Stimulated activated CD4-positive, alpha-beta T cell treated with anti-CD3 and anti-CD28 coated beads, Interleukin-15, amount 100 ng/mL, for 1 hour (primary cell): ENCODE measurements at places on chromosomes 5 and 9.

GRCh38 chr9:35856206-35856605 lies 14.0 kb downstream of the OR13J1 start:
- no peak for DNase-seq

DNA sequence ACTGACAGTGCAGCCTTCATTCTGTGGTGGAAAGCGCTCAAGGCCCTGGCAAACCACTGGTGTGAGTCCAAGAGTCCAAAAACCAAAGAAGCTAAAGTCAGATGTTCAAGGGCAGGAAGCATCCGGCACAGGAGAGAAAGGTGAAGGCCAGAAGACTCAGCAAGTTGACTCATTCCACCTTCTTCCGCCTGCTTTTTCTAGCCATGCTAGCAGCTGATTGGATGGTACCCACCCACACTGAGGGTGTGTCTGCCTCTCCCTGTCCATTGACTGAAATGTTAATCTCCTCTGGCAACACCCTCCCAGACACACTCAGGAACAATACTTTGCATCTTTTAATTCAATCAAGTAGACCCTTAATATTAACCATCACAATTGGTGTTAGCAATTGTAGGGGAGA lies 296.1 kb downstream of the NDUFS4 start:
- no peak for DNase-seq

GRCh38 chr9:125493881-125494652 lies 212.9 kb downstream of the MAPKAP1 start:
- no peak for DNase-seq

DNA sequence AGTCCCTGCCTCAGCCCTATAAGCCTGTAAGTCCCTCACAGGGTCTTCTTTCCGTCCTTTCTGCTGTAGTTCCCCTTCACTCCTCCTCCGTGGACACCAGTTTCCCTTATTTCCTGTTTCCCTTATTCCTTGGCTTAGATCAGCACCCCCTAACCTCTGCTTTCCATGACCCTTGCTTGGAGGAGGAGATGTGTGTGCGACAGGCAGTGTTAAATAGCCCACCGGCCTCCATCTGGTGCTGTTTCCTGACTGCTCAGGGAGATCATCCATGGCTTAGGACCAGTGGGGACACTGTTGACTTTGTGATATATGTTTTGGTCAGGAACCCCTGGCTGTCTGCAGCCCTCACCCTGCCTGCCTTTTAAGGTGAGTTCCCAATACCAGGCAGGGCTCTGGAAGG lies 34.1 kb upstream of the PSD2 start:
- DNase-seq, result no peak

DNA sequence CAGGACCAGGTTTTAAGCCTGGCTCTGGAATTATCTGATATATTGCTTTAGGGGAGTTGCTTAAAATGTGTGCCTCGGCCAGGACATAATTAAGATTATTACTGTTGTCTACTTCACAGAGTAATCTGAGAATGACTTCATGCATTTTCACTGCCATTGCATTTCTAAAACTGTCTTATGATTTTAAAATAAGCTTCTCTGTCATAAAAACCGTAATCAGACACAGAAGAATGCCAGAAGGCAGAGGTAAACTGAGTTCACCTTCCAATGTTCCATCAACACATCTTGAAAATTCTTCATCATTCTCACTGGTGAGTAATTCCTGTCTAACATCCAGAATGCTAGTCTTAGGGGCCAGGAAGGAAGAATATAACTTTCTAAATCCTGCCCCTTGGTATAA lies 47.1 kb downstream of the ISOC1 start:
- DNase-seq, result no peak

DNA sequence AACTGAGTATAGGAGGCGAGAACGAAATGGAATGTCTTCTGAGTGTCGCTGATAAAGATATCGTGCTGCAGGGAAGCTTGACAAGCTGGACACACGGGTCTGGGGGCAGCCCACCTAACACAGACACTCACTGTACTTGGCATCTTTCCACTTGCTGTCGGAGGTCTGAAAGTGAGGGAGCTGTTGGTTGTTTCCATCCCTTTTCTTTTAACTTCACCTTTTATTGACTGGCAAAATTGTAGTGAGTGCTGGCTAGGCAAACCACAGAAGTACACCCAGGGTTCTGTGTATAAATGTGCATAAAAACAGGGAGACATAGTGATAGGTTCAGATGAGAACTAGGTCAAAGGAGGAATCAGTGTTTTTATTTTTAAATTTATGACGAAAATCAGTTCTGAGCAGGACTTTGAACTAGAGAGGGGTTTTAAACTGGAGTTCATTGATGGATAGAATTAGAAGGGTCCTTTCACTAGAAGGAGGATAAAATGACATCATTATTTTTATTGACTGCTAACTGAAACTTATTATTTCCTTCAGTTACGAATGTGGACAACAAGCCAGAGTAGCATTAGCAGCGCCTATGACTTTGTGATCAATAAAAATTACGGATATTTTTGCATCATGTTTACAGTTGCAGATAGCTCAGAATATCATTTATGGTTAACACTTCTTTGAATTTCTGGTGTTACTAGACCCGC lies 817 bp downstream of the GAPVD1 start:
- no peak for DNase-seq

GRCh38 chr5:75461679-75462078 lies 49.8 kb downstream of the CERT1 start:
- DNase-seq, result no peak

GRCh38 chr5:169651526-169651925 lies 14.5 kb downstream of the DOCK2 start:
- DNase-seq, result no peak

DNA sequence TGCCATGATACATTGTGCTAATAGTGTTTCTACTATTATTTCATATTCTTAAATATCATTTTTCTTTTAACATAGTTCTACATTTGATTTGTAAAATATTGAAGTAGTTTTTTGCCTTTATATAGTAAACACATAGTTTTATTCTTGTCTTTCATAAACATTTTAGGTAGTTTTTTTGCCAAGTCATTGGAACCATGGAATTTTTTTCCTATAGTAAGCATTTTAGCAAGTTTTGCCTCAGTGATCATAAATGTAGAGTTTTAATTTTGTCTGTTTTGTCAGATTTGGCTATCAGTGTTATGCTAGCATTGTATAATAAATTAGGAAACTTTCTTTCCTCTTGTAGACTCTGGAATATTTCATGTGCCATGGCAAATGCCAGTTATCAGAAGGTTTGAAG lies 137.1 kb upstream of the LPAR1 start:
- no peak for DNase-seq

- DNase-seq, result no peak
Measured at GRCh38 chr5:127666043-127666716, 17.3 kb downstream of the CTXN3 start.

GRCh38 chr5:178642351-178642909 lies 15.6 kb upstream of the CLK4 start:
- DNase-seq, result no peak

DNA sequence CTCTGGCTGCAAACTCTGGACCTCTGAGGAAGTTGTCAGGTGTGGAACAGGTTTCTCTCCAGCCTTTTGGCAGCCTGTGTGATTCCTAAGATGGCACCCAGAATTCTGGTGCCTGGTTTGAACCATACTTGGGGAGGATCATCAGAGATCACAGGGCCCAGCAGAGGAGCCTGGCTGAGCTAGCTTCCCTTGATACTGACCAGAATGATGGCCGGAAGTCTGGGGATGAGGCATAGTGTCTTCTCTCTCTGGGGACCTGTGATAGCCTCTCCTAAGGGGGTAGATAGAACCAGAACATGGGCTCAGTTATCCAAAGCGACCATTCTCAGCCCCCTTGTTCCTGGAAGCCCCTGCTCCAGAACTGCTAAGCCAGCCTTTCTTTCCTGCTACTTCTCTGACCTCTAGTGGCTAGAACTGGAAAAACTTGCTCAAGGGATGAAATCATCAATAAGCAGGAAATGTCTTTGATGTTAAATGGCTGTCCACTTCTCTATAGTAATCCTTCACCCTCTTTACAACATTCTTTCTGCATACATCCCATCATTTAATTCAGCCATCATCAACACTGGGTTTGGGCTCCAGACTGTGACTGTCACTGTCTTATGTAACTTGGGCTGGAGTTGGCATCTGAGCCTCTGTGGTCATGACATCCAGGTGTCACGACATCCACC lies 55.1 kb downstream of the C9orf152 start:
- DNase-seq, result no peak

GRCh38 chr9:94083384-94083783 lies 880 bp upstream of the PTPDC1 start:
- no peak for DNase-seq

GRCh38 chr5:44189255-44189654 lies 200.0 kb downstream of the FGF10 start:
- DNase-seq, result no peak

- no peak for DNase-seq
Measured at GRCh38 chr9:80797101-80797829, 892.1 kb downstream of the TLE1 start.

DNA sequence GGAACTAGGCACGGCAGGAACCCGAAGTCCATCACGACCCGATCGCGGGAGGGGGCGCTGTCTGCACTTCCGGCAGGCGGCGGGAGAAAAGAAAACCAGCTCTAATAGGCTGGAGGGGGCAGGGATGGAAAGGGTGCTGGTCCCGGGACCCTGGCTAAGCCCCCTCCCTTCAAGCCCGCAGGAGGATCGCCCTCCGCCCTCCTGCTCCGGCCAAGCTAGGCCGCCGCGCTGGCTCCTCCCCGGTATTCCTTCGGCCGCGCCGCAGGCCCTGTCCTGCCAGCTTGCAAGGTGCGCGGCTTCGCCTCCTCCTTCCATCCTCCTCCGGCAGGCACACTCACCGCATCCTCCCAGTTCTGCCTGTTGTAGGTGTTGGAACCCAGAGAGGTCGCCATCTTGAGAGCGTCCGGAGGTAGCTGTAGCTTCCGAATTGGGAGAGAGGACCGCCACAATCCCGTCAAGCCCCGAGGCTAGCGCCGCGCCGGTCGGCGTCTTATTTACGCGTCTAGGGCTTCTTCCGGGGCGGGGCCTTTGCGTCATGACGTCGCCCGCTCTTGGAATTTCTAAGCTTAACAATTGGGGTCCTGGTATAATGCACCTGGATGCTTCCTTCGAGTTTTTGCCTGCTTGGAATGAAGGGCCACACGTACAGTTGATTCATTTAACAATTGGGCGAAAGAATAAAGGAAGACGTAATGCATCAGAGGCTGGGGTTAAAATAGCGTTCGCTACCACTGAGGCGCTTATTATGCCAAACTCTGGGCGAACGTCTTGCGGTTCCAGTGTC lies at the start of gene RBM22:
TSS of gene RBM22 (minus strand) at position 469 of the 784 bp plus-strand sequence. CDS start at position 392, 77 bp downstream.
- peak; percentile 86 for DNase-seq

GRCh38 chr9:34552986-34553385 lies 30.2 kb upstream of the ENHO start:
- no peak for DNase-seq

DNA sequence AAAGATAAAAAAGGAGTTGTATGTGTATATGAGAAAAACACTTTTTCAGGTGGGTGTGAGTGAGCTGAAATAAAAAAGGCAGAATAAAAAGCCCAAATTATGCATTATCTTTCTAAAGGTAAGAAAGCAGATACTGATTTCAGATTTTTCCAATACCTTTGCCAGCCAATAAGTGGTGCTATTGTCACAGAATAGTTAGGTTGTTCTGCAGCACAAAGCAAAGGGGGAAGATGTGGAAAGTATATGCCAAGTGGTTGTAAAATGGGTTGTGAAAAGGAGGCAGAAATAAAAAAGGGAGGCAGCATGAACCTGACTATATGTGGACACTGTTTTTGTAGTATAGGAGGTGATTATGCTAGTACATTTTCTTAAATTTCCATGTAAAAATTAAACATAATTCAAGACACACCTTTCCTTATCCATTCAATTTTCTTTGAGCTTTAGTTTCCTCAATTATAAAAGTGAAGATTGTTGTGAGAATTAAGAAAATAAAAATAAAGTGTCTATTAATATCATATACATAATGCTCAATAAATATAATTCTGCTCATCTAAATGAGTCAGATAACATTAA lies 106.7 kb downstream of the SMIM15 start:
- DNase-seq, result no peak

- DNase-seq, result no peak
Measured at GRCh38 chr5:158699298-158699880, 400.3 kb downstream of the EBF1 start.

DNA sequence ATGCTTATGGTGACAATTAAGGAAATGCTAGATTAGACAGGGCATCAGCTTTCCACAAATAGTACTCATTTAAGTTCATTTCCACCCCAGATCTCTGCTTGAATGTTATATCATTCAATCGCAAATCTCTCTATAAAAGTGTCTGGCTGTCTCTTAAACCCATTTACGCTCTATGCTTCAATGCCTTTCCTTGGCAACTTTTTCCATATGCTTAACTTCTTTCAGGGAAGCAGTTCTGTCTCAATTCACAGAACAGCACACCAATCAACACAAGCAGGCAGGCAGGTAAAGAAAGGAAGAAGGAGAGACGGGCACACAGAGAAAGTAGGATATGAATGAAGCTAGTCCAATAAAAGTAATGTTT lies 243.1 kb downstream of the DENND1A start:
- no peak for DNase-seq

DNA sequence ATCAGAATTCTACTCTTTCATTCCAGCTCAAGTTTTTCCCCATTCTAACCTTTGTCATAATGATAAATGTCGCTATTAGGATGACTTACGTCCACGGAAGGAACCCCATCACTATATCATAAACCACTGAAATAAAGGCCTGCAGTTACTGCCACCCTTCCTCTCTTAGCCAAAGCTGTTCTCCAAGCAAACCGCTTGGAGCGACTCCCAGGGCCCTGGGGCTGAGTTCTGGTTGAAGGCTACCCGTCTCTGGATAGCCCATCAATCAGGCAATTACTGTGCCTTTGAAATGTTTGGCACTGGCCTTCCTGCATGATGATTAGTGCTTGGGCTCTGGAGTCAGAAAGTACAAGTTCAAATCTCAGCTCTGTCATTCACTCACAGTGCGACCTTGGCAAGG lies 386.0 kb downstream of the SPOCK1 start:
- DNase-seq, result no peak

DNA sequence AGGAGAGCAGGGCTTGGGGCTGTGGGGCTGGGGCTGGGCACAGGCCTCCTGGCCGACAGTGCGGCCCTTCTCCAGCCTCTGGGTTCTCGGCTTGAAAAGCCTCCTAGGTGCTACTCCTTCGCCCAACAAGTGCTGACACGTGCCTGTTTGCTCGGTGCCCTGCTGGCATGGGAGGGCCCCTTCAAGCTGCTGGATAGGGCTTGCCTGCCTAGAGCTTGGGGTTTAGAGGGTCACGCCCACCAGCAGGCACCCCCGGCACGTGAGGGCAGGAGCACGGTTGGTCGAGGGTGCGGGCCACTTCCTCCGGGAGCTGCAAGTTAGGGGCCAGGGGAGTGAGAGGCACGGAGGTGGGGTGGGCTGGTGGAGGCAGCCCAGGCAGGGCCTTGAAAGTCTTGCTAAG lies 106.2 kb downstream of the RXRA start:
- no peak for DNase-seq
